Muscle of arm (tissue), 14 donors: ENCODE measurements at places on chromosomes 2 and 18. TPM values are rescaled to one million over a fixed set of nuclear protein-coding genes. Genes with fewer than 3 reads are reported as not detected.

- no peak for DNase-seq
Measured at GRCh38 chr18:50356036-50356945, 18.6 kb upstream of the SKA1 start.

- DNase-seq = no peak
Measured at GRCh38 chr2:224309176-224309575, 92.7 kb downstream of the FAM124B start.

Gene CXCR1
- not detected for polyA plus RNA-seq

GRCh38 chr2:1886405-1886992 is 142.2 kb upstream of the PXDN start:
- DNase-seq = peak; percentile 38
